ENCODE measurements at places on chromosomes 2 and 18.

DNA sequence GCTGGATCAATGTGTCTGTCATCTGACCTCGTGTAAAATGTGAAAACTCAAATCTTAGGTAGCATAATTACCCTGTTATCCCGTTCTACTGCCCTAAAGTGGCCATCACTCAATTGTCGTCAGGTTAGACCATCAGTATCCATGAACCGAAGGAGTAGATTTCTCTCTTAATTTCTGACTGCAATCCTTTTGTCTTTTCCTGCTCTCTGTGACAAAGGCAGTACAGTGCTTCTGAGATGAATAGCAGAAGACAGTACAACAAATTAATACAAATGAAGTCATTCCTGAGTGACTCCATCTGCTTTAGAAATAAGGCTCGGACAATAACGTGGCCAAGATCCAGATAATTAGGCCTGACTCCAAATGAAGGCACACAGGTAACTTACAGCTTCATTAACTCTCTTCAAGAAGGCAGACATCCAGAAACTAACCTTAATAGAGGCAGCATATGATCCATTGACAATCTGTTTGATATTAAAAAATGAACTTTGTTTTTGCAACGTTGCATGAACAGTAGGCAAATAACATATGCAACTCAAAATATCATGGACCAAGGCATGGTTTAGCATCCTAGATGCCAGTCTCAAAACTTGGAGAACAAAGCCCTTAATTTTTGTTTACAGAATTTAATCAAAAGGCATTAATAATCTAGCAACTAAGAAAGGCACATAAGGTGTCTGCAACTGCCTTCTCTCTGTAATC is 96.7 kb upstream of the CDH20 start:
- DNase-seq, result no peak

GRCh38 chr2:6917071-6917760 is at the start of gene RNF144A:
RNF144A (plus strand) TSS chr2:6917412; CDS start chr2:6996927, 79,515 bp downstream.
- peak; percentile 18 for DNase-seq

DNA sequence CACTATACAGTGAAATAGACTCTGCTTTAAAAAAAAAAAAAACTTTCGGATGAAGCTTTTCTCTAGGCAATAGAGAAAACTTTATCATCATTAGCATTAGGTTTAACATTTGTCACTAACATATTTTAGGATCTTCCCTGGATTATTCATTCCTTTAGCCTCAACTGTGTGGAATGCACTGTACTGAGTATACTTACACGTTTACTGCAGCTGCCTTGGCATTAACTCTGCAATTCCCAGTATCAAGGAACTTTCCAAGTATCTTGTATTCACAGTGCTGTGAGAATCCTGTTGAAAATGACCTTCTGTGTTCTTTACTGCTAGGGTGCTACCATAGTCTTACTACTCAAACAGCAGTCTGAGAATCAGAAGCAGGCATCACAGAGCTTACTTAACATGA is 328.2 kb upstream of the COL3A1 start:
- no peak for DNase-seq

- no peak for DNase-seq
Observed at GRCh38 chr2:164746713-164747112, 94.9 kb downstream of the COBLL1 start.

DNA sequence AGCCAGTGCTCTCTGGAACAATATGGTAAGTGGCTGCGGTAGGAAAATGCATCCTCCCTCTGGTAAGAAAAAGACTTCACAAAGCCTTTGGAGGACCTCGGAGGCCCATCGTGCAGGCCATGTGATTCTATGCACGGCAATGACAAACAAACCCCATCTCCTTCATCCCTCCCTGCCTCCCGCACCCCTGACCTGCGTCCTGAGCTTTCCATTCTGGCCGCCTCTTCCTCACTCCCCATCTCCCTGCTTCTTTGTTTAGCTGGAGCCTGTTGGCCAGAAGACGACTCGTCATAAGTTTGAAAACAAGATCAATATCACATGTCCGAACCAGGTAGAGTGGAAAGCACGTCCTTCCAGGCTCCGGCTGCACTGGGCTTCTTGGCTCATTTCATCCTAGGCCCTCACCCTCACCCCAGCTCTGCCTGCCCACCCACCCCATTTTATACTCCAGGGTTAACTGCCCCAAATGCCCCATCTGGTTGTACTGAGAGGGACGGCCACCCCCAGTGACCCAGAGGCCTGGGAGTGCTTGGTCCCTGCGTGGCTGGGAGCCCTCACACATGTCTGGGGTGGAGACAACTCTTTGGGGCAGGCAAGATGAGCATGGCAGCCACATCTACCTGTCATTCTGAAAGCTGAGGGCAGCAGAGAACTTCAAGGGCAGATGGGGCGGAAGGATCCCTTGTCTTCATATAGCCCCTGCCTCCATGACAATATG is 94.0 kb downstream of the PLB1 start:
- DNase-seq, result no peak

DNA sequence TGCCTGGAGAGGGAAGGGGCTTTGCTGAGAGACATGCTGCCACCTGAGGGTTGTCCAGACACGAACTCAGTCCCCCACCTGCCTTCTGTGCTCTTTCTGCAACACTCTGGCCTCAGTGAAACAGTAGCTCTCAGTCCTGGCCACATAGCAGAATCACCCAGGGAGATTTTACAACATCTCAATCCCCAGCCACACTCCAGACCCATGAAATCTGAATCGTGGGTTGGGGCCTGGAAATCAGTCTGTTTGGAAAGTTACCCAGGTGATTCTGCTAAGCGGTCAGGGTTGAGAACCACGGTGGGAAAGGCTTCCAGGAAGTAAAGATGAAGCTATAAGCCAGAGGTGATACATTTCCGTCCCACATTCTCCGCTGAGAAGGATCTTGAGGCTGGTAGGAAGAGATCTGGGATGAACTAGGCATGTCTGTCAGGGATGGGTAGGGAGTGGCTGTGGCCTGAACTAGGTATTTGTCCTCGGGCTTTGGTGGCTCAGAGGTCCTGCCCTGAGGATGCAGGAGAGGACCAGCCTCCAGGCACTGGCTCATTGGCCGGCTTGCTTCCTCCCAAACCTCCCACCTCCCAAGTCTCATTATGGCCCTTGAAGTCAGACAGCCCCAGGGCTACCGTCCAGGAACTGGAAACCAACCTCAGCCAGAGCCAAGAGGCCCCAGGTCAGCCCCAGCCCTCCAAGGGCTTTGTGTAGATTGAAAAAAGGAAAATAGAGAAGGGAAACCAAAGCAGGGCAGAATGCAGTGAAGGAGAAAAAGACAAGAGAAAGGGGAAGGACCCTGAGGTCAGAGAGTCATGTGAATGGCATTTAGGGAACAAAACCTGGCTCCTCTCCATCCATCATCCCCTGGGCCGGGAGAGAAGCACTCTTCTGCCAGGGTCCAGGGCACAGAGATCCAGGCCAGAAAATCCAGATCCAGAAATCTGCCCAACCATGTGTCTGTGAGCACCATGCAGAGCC is 119.6 kb downstream of the ZFP36L2 start:
- no peak for DNase-seq

Data from NCI-H526 treated with DMSO at 0.1 percent for 48 hours (cell line).